ENCODE measurements at places on chromosomes 12 and 14.

- DNase-seq, result peak; percentile 79
Measured at GRCh38 chr14:71586131-71586897, 345.9 kb upstream of the RGS6 start.

GRCh38 chr14:33464254-33464962 is 486.5 kb downstream of the EGLN3 start:
- no peak for DNase-seq

- no peak for DNase-seq
Measured at GRCh38 chr12:101666052-101666728, 31.2 kb upstream of the CHPT1 start.

- peak; percentile 75 for DNase-seq
Measured at GRCh38 chr12:89073027-89073398, 279.3 kb downstream of the DUSP6 start.

- DNase-seq, result no peak
Measured at GRCh38 chr14:86087377-86087776, 557.4 kb downstream of the FLRT2 start.

GRCh38 chr12:53927220-53928029 is 11.2 kb upstream of the HOXC13 start:
- no peak for DNase-seq

- DNase-seq, result no peak
Measured at GRCh38 chr12:68356986-68357385, 24.8 kb upstream of the MDM1 start.

GRCh38 chr12:127987199-127987901 is 279.6 kb upstream of the TMEM132C start:
- DNase-seq, result peak; percentile 11

GRCh38 chr12:78712834-78713481 is 151.6 kb upstream of the SYT1 start:
- DNase-seq, result no peak

DNA sequence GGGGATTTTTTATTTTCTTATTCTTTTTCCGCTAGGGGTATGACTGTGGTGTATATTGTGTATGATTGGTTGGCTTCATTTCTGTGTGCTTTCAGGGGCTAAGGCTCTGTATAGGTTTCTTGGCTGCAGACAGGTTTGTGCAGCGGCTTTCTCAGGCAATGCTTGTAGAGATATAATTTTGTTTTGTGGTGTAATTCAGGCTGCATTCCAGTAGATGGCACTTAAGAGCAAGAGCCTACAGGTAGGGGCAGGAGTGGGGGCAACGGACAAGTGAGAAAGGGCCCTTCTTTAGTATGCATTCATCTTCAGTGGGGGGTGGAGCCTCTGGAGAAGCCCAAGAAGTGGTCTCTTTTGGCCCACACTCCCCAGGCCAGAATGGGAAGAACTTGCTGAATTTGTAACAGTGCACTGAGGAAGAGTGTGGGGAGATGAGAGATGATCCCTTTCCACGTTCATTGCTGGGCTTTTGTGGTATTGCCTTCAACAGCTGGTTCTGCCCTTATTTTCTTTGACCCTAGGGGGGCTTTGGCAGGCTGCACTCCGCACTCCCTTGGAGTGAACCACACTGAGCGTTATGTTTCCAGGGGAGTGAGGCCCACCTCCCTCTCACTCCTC is 78.6 kb downstream of the IFNG-AS1 start:
- peak; percentile 1 for DNase-seq

DNA sequence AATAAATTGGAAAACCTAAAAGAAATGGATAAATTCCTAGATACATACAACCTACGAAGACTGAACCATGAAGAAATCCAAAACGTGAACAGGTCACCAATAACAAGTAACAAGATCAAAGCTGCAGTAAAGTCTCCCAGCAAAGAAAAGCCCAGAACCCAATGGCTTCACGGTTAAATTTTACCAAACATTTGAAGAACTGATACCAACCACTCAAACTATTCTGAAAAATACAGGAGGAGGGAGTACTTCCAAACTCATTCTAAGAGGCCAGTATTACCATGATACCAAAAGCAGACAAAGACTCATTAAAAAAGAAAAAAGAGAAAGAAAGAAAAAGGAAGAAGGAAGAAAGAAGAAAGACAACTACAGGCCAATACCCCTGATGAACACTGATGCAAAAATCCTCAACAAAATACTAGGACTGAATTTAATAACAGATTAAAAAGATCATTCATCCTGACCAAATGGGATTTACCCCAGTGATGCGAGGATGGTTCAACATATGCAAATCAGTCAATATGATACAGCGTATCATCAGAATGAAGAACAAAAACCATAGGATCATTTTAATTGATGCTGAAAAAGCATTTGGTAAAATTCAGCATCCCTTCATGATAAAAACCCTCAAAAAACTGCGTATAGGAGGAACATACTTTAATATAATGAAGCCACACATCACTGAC is 26.9 kb upstream of the CCDC88C start:
- no peak for DNase-seq

DNA sequence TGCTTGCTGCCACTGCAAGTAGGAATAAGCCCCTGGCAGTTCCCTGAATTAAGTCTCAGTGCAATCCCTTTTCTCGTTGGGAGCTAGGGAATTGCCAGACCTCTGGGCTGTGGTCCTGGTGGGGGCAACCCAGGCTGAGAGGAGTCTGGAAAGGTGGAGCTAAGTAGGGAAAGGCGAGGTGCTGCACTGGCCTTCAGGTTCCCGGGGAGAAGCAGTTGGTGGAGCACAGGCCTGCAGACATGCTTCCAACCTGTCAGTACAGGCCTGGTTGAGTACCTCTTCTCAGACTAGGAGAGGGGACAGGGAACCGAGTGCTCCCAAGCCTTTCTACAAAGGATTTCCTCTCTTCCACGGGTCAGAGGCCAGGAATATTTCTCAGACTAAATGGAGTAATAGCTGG is 1.5 kb downstream of the NRIP2 start:
- DNase-seq, result no peak

- no peak for DNase-seq
Measured at GRCh38 chr12:93317227-93317626, 60.5 kb upstream of the NUDT4 start.

DNA sequence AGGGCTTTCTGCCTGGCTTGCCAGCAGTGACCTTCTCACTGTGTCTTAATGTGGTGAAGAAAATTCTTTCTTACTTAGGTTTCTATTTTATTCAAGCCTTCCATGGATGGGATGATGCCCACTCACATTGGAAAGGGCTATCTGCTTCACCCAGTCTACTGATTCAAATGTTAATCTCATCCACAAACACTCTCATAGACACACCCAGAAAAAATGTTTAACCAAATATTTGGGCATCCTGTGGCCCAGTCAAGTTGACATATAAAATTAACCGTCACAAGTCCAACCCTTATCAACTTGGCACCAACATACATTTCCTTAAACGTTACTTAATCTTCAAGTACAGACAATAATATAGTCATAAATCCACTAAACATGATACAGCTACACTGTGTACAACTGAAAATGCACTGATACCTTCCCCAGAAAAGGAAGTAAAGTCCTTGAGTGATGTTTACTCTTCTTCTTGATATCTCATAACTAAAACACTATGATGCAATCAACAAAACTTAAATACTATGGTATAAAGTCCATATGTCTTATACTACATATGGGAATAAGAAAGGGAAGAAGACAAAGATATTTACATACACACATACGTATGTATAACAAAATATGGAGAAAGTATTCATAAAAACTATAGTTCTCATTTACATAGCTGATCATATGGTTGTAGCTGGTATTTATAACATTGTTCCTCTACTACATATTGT is 394.7 kb upstream of the NOVA1 start:
- DNase-seq, result no peak

- DNase-seq, result no peak
Measured at GRCh38 chr12:76708296-76708695, 55.6 kb upstream of the ZDHHC17 start.

DNA sequence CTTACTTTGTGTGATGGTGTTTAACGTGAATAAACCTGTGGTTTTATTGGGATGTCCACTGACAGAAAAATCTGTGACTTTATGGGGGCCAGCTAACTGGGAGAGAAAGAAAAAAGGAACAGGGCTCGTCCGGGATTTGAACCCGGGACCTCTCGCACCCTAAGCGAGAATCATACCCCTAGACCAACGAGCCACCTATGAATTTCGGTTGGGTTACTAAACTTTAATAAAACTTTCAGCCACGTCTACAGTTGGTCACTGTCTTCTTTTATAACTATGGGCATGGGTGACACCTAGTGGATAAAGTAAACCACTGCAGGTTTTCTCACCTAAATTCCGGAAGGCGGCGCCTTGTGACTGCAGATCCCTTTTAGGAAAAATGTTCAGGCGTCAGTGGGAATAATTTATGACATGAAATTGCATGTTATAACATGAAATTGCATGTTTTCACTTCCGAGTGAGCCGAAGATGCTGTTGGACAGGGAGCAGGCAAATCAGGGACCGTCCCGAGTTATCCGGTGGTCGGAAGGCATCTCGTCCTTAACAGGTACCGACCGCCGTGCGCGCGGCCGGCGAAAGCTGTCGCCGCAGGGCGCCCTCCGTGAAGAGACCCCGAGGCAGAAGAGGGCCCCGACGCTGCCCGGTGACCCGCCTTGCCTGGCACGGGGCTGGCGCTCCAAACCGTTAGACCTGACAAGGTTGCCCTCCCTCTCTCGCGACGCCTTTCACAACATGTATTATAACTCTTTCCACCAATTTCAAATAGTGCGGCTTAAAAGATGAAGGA is 18.2 kb upstream of the RNASE12 start:
- peak; percentile 96 for DNase-seq

- DNase-seq, result no peak
Measured at GRCh38 chr12:14190694-14191093, 174.8 kb upstream of the ATF7IP start.

DNA sequence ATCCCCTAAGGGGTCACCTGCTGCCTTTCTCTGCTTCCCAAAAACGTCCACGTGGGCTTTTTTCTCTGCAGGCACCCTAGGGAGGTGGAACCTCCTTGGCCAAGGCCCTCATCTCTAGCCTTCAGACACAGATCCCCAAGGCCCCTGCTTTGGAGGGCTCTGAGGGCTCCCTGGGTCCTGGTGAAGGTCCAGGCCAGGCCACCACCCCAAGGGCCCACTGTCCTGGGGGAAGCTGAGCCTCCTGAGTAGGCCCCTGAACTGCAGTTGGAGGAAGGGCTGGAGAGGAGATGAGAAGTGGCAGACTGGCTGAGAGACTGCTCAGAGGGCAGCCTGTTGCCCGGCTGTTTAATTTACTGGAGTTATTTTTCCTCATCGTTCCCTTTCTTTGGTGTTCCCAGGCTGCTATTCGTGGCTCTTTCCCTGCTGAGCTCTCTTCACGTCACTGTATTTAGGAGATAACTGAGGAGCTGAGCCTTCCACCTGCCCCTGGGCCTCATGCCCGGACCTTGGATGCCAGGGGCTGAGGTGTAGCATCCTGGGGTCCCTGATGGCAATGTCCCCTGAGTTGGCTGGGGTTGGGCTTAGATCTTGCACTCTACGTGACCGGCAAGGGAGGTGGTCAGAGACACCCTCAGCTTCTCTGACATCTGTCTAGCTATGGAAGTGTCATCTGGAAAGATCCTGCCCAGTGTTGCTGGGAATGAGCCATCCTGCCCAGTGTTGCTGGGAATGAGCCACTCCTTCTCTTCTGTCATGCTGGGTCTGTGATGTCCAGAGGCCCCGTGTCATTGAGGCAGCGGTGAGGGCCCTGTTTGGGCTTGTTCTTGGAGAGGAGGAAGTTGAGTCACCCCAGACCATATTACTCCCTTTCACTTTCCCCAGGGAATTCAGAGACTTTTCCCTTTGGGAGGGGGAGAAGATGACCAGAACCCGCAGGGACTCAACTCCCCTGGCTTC is 139.8 kb downstream of the TSPAN9 start:
- DNase-seq, result peak; percentile 59

GRCh38 chr14:56088941-56089340 is 29.3 kb upstream of the PELI2 start:
- no peak for DNase-seq

DNA sequence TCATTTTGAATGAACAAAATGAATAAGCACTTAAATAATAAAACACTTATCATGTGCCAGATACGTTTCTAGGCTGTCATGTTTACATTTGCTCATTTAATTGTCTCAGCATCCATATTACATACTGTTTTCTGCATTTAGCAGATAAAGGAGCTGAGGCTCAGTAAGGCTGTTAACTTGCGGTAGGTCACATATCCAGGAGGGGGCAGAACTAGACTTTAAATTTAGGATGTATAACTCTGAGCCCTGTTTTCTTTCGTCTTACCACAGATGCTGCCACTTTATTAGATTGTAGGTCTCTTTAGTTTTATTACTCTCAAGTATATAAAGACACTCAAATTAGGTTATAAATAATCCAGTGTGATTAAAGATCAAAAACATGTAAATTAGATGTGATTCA is 17.7 kb downstream of the IRAK4 start:
- DNase-seq, result peak; percentile 50

GRCh38 chr12:19095331-19095730 is 34.2 kb upstream of the PLEKHA5 start:
- DNase-seq, result no peak

DNA sequence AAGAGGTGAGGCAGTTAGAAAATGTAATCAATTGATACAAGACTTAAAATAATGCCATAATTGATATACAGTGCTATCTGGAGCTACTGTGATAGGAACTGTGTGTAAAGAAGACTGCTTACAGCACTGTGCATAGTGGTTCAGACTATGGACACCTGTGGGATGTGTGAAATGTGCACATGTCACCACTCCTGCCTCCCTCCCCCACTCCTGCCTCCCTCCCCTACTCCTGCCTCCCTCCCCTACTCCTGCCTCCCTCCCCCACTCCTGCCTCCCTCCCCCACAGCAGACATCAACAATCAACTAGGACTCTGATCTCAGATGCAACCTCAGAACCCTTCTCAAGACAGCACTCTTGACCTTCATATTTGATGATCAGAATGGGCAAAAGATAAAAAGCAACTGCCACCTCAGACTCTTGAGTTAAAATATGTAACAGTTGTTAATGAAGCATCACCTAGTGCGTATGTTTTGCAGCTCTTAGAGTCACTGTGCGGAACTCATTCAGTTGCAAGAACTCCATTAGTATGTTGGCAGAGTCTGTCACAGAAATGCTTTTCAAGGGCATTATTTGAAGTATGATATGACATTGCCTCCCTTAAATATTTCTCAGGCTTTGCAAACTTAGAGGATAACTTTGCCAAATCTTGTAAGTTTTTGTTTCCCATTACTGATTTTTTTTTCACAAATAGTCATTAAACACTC is 255.2 kb upstream of the DDHD1 start:
- DNase-seq, result no peak

GRCh38 chr12:107311682-107312081 is 218.3 kb upstream of the CRY1 start:
- no peak for DNase-seq

DNA sequence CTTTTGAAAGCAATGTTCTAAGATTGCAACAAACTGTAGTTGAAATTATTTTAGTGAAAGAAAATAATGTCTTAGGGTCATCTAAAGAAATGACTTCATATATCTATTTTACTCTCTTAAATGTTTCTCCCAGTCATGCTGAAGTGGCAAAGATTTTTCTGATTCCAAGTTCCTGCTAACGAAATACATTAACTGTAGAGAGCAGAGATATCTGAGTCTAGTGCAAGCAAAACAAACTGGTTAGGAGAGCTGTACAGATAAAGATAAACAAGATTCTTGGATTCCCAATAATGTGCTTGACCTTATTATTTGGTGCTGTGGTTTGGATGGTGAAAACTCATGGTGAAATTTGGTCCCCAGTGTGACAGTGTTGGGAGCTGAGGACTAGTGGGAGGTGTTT is 199.9 kb upstream of the PWP1 start:
- DNase-seq, result no peak

Measured in fibroblast of the aortic adventitia (primary cell).